ENCODE measurements at places on chromosomes 5 and 9.

DNA sequence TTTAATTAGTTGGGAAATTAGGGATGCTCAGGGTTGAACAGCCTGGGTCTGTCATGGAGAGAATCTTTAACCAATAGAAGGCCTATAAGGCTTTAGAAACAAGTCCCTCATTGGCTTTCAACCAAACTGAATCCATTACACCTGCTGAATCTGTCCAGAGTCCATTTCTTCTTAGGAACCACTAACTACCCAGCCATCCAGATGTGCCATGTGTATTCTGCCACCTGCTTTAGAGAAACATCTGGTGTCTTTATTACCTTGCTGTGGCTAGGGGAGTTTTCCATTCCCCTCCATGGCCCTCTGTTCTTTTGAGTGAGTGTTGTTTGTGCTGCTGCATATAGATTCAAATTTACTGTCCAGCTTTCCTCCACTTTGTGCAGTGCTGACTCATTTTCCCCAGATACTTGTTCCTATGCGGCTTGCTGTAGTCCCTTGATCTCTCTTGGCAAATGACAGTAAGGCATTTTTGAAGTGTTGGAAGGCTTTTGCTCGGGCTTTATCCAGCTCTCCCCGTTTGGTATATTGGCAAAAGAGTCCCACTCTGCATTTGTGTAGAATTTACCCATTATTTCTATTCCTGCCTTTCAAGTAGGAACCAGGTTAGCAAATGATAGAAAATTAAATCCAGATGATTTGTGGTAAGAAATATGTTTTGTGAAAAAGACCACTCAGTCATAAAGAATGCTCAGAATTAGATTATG lies 54.6 kb downstream of the NLN start:
- no peak for DNase-seq

- DNase-seq = no peak
Measured at GRCh38 chr5:144177548-144177947, 6.9 kb downstream of the KCTD16 start.

DNA sequence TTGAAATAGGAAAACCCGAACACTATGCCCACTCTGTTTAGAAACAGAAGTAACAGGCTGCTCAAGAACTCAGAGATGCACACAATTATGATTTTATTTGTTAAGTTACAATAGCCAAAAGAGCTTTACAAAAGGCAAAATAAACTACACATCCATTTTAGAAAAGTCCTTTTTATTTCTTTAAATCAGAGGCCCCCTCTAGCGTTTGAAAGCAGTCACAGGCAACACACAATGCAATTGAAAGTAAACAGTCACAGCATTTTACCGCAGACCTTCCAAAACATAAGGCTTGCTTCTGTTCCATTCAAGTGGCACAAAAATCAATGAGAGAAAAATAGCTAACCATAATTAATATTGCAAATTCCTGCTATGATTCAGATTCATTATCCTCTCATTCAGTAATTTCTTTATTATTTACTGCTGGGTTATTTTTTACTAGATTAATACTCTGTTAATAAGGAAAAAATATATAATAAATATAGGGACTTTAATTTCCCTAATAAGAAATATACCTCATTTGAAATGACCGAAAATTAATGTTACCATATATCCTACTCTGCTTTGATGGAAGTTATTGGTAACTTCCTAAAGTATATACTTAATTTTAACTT lies 78.3 kb downstream of the CEP120 start:
- no peak for DNase-seq

DNA sequence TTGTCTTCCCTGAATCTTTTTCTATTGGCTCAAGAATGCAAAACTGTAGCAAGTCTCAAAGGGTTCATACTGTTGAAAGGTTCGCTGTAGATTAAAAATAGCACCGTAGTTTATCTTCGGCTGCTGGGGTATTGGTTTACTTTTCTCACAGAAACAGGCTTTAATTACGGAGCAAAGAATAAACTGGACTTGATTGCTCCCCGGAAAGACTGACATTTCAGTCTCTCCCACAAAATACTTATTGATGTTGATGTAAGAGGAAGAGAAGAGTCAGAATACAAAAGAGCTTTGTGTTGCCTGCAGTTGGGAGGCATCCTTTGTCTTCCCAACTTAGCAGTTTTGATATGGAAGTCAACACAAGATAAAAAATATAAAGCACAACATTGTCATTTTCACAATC lies 183.9 kb upstream of the DMAC1 start:
- DNase-seq = no peak

GRCh38 chr9:37619806-37620205 lies 27.4 kb upstream of the TOMM5 start:
- DNase-seq = no peak

- DNase-seq = no peak
Measured at GRCh38 chr9:90872835-90873294, 71.2 kb downstream of the SYK start.

- no peak for DNase-seq
Measured at GRCh38 chr5:133995341-133995740, 9.4 kb downstream of the VDAC1 start.

DNA sequence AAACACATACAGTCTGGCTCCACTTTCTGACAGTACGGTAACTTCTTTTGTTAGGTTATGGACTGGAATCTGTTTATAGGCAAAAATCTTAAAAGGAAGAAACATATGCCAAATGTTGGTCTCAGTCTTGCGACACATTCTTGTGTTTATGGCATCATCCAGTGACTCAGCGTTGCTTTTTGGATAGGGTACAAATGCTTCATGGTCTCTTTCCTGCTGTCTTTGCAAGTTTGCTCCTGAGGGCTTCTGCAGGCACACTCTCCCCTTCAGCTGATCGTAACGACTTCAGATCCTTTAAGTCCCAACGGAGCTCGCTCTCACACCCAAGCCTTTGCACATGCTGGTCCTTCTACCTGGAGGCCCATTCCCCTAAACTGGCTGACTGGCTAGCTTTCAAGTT lies 23.6 kb upstream of the TNFSF8 start:
- DNase-seq = no peak

DNA sequence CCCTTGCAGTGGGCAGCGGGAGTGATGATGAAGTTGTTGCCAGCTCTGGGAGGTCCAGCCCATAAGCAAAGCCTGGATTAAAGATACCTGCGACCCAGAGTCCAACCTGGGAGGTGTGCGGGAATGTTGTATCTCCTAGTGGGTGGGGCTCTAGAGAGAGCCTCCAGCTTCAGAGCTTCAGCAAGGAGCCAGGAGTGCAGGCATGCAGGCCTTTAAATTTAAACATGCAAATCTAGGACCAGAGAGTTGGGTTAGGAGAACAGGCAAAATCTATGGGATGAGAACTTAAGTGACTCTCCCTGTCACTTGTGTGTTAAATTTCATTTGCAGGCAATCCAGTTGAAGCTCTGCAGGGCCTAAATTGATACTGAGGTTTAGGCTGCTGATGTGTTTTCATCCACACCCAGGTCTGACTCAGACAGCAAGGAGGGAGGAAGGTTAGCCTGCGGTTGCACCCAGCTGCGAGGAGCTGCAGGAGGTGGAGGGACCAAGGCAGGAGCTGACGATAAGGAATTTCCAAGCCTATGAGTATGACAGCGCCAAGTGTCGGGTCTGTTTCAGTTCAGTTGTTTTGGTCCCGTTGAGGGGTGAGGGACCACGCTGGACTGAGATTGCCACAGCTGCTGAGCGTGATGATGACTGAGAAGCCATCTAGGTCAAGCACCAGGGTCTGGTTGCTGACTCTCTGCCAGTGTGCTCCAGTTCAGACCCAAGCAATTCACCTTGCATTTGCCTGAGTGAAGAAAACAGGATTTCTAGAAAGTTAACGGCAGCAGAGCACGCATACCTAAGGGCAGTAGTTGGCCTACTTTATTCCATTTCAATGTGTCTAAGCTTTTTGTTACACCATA lies 243.0 kb downstream of the ICE1 start:
- no peak for DNase-seq

DNA sequence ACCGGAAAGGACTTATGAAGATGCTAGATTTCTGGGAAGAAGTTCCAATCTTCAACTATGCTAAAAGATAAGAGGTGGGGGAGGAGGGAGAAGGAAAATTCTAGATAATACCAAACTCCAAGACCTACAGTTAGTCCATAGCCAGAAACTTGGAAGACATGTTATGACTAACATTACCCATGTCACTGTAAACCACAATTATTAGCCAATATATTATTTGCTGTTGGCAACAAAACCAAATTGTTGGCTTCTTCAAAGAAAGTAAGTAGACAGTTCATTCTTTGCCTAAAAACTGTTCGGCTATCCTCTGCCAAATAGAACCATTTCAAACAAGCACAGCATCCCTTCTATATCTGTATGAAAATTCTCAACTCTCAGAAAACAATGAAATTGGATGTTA lies 25.1 kb downstream of the PRLR start:
- DNase-seq = no peak

DNA sequence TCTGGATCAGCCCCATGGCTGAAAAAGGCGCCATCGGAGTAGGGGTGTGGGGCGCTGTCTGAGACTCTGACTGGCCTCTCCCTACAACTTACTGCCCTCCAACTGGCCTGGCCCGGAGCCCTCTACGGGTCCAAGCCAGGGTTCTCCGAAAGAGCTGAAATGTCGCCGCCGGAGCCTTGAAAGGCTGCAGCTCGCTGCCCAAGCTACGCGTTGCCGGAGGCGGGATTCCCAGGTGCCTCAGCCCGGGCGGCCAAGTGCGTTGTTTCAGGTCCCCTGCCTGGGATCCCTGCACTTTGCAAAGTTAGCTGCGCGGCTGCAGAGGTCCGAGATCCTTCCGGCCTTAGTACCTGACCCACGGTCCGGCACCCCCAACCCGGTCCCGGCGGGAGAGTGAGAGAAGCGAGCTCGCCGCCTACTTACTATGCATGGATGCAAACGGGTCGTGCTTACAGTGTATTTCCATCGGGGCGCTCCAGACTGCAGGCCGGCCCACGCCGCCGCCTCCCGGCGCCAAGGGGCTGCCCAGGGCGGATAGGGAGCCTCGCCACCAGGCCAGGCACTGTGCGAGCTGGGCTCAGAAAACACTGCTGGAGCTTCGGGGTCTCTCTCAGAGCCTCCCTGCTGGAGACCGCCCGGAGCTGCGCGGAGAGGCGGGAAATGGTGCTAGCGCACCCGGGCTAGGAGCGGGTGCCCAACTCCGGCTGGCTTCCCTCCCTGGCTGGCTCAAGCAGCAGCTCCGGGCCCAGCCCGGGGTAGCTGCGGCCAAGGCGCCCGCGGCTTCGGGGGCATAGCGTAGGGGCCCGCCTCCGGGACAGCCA lies 7.7 kb downstream of the PAX5 start:
- no peak for DNase-seq

GRCh38 chr9:109422641-109423040 lies 75.5 kb downstream of the PTPN3 start:
- no peak for DNase-seq

GRCh38 chr5:144468571-144468970 lies 297.9 kb downstream of the KCTD16 start:
- no peak for DNase-seq

DNA sequence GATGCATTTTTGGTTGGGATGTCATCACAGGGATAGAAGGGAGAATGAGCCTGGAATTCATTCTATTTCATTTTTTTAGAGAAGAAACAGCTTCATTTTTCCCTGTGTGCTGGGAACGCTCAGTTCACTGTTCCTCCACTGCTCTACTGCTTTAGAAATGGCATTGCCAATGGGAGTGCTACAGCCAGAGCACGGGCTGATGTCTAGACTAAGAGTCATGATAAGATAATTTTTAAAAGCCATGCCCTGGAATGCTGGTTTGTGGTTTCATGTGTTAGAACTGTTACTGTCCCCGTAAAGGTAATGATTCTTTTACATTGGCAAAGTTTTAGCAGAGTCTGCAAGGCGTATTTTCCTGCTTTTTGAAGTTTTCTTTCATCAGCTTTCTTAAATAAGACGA lies 119.6 kb downstream of the SEMA6A start:
- no peak for DNase-seq

DNA sequence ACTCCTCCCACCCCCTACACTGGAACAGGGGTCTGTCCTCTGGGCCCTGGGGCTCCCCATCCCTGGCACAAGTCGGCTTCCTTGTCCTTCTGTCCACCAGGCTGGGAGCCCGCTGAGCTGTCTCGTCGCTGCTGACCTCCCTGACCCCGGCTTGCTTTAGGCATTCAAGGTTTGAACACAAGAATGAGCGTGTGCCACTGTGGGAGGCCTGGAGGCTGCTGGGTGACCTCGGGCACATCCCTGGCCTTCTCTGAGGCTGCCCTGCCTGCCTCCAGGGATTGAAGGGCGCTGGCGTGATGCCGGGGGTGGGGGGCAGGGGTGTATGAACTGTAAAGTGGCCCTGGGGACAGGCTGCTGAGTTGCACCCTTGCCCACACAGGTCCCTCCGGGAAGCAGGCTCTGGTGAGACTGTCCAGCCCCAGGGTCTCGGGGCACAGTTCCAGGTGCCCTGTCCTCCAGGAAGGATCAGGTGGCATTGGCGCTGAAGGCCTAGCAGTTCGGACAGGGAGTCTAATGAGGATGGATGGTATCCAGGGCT lies 18.2 kb downstream of the FIBCD1 start:
- DNase-seq = no peak

GRCh38 chr5:66848749-66849641 lies 252.8 kb downstream of the MAST4 start:
- DNase-seq = no peak

DNA sequence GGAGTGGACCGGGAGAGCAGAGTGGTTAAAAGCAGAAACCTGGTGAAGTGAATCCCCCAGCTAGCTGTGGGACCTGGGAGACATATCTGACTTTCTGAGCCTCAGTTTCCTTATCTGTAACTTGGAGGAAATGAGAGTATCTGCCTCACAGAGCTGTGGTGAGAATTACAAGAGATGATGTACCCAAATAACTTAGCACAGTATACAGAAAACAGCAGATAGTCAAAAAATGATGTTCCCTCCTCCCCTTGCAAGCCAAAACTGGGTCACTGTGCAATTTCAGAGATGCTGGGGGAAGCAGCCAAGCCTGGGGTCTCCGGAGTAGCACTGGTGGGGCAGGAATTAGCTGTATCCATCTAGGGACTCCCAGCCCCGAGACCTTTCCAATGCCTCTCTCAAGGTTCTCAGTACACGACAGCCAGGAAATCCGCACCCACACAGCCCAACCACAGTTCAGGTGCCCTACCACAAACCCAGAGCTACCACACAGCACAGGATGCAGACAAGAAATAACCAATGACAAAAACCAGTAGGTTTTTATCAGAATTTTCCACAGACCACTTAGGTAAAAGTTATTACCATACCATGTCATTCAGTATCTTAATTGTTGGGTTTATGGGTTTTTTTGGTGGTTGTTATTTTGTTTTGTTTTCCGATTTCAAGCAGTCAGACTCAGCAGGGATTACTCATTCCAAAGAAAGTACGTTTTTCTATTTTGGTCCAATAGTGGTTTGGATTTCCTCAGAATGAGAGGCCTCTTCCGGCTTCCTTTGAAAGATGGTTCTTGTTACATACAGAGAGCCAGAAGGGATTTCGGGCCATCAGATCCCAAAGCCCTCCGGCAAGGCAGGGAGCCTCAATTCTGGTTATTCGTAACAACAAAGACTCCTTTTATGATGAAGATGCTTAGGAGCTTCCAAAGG lies 4.9 kb upstream of the HRH2 start:
- peak; percentile 9 for DNase-seq

- no peak for DNase-seq
Measured at GRCh38 chr5:133977161-133977787, 8.8 kb upstream of the C5orf15 start.

- no peak for DNase-seq
Measured at GRCh38 chr5:10600626-10601245, 36.9 kb downstream of the ANKRD33B start.

- no peak for DNase-seq
Measured at GRCh38 chr5:139641116-139642080, 6.8 kb upstream of the CXXC5 start.

Data from GM18507 (cell line).